ENCODE measurements at places on chromosomes 6 and 20.

DNA sequence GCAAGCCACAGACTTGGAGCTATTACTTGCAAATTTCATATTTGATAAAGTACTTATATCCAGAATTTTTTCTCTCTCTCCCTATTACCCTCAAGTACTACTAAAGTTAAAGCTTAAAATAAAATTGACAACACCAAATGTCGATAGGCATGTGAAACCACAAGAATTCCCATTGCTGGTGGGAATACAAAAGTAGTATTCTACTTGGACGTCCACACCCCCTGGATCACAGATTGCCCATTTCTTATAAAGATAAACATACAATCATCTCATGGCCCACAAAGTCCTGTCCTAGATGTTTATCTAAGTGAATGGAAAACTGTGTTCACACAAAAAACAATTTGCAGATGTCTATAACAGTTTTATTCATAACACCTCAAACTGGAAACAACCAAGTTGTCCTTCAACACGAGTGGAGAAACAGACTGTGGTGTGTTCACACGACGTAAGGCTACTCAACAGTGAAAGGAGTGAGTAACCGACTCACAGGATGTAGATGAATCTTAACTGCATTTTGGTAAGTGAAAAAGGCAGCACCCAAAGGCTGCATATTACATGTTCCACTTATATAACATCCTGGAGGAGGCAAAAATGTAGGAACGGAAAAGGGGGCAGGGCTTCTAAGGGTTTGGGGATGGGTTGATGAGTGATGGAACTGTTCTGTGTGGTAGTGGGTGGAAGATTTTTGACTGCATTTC, 297.4 kb downstream of the THBS2 start:
- DNase-seq = no peak

DNA sequence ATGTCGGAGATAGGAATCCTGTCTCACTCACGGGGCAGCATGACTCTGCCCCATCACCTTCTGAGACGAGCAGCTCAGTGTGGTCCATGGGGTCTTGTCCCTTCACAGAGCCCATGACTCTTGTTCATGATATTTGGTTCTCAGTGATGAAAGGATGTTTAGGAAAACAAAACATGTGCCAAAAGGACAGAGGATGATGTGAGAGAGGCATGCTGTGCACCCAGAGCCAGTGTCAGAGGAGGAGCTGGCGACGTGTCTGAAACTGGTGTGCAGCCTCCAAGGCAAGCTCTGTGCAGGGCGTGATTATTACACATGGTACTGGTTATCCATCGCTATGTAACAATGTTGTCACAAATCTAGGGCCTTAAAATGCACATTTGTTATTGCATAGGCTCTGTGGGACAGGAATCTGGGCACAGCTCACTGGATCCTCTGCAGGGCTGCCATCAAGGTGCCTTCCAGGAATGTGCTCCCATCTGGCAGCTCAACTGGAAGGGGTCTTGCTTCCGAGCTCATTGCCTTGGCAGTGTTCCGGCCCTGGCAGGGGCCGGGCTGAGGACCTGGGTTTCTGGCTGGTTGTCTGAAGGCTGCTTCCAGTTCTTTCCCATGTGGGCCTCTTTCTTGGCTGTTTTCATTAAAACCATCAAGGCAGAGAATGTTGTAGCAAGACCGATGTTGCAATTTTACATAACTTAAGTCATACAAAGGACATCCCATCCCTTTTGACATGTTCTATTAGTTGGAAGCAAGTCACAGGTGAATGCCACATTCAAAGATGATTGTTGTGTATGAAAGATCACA, 175.4 kb downstream of the ERMARD start:
- no peak for DNase-seq

DNA sequence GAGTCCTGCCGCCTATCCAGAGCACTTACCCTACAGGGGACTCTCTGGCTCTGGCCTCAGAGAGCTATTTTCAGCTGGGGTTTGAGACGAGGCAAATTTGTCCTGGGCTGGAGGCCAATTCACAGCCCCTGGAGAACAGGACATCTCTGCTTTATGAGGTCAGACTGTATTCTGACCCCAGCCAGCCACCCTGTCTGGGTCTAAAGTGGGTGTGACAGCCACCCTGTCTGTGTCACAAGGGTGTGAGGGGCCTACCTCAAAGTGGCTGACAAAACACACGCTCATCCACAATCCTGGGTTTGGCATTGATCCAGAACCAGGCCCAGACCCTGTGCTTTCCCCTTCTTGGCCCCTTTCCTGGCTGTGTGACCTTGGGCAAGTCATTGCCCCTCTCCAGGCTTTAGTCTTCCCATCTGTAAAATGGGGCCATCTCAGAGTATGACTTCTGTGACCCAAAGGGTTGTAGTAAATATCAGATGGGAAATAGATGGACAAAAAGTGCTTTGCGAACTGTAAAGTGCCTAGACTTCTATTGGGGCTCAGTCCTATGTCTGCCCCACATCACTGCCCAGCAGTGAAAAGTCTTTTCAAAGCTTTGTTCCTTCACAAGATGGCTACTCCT, 44.1 kb upstream of the TGM2 start:
- no peak for DNase-seq

- no peak for DNase-seq
Observed at GRCh38 chr20:44186674-44187053, 324 bp downstream of the JPH2 start.

GRCh38 chr6:83613378-83613777, 95.5 kb downstream of the SNAP91 start:
- no peak for DNase-seq

- no peak for DNase-seq
Observed at GRCh38 chr20:37333848-37334318, 12.1 kb upstream of the SRC start.

DNA sequence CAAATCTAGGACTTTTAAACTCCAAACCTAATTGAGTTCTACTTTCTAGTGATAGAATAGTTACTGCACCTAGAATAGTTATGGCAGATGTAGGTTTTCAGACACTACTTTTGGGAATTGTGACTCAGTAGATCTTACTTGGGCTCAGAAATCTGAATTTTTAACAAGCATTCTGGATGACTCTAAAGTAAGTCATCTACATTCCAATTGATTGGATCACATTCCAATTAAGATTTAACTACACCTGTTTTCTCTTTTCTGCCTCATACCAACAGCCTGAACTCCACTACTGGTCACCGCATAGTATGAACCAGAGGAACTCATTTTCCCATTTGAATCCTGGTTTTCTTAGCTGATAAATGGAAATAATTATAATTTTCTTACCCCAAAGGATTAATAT, 49.5 kb upstream of the TFAP2D start:
- no peak for DNase-seq

- no peak for DNase-seq
Observed at GRCh38 chr6:52726741-52727535, 36.3 kb downstream of the GSTA2 start.

DNA sequence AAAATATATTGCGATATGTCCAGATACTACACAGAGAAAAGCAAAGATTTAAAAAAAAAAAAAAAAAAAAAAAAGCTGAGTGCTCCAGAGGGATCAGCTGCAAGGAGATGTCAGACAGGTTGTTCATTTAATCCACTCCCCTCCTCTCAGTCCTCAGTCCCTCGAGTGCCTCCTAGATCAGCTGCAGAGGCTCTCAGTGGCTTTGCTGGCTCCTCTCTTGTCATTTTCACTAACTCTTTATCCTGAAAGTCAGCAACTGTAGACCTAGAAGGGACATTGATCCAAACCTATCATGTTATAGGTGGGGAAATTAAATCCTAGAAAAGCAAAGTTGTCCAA, 61.6 kb downstream of the KIAA0319 start:
- no peak for DNase-seq

GRCh38 chr20:8424010-8424409, 291.9 kb downstream of the PLCB1 start:
- no peak for DNase-seq

DNA sequence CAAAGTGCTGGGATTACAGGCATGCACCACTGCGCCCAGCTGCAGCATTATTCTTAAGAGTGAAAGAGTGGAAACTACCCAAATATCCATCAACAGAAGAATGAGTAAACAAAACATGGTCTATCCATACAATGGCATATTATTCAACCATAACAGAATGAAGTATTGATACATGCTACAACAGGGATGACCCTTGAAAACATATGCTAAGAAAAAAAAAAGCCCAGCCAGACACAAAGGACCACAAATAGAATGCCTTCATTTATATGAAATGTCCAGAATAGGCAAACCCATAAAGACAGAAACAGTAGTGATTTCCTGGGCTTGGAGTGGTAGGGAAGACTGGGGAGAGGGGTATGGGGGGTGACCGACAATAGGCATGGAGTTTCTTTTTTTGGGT, 7.1 kb downstream of the TUBB2B start:
- DNase-seq = no peak

- no peak for DNase-seq
Observed at GRCh38 chr20:50299325-50299629, 108.6 kb downstream of the CEBPB start.

- no peak for DNase-seq
Observed at GRCh38 chr6:26122005-26122388, 34.8 kb downstream of the HFE start.

Measured in COR-L47 (cell line).